ENCODE measurements at places on chromosomes 1 and 21.

DNA sequence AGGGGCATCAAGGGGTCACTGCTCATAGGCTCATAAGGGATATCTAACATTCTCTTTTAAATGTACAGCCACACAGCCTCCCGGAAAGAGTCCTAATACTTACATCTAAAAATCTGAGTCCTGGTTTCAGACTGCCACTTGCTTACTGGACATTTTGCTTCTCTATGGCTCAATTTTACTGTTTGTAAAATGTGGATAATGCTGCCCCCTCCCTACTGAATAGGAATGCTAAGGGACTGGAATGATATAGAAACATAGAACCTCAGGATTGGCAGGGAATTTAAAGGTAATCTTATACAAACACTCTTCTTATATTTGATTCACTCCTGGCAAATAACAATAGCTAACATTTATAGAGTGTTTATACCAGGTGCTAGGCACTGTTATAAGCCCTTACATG is 910 bp upstream of the TNR start:
- no peak for DNase-seq

DNA sequence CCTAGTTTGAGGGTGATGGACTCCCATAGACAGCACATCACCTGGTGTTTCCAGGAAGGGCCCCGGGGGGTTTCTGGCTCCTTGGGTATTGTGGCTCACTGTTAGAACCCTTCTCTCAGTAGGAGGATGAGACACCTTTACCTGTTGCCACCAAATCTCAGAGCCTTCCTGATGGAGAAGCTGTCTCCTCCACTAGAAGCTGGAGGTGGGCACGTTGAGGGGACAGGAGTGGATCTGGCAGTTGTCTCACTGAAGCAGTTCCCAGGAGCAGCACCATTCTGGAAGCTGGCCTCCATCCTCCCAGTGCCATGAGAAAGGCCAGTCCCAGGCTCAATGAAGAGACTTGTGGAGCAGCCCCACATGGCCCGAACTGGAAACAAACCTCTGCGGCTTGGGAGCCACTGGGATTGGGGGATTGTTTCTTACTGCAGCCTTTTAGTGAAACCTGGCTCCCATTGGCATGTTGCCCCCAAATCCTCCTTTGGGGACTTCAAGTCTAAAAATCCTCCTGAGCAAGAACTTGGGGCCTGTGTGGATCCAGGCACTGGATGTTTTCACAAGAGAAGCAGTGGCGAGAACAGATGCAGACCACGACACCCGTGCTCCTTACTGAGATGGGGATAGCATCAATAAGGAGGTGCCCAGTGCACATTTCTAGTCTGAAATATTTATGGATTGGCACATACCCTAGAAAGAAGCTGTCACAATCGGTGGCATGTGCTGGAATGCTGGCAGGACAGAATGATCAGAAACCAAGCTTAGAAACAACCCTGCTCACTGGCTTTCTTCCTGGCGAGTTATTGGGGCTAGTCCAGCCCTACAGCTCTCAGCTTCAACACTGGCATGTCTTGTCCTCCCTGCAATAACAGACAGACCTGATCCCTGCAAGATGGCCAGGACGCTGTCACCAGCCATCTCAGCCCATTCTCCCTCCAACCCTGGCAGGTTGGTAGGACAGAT is 223.7 kb upstream of the AJAP1 start:
- DNase-seq, result no peak

DNA sequence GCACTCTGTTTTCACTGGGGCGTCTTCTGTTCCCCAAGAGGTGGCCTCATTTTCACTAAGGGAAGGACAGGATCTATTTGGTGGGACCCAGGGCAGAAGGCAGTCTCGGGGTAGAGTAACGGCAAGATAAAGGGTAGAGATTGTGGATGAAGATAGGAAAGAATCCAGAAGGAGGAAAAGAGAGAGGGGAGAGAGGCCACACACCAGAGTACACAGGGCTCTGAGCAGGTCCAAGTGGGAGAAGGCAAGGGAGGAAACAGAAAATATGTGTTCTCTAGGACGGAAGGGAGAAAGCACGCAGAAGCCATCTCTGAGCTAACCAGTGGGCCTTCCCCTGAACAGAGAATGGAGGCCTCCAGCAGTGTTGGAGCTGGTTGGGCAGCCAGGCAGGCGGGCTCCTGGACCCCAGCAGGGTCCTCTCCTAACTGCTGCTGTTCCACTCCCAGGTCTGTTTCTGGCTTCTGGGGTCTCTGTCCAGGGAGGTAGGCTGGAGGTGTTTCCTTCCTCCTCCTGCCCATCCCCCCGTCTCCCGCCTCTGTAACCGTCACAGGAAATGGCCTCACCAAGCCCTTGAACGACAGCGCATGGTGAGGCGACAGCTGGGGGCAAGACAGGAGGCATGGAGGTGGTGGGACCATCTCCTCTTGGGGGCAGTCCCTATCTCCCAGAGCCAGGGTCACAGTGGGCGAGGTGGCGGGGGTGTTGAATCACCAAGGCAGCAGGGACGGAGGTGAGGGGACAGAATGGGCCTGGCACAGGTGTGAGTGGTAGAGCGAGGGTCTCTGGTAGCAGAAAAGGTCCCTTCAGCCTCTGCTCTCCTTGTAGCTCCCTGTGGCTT is 649 bp downstream of the PTPN7 start:
- no peak for DNase-seq

DNA sequence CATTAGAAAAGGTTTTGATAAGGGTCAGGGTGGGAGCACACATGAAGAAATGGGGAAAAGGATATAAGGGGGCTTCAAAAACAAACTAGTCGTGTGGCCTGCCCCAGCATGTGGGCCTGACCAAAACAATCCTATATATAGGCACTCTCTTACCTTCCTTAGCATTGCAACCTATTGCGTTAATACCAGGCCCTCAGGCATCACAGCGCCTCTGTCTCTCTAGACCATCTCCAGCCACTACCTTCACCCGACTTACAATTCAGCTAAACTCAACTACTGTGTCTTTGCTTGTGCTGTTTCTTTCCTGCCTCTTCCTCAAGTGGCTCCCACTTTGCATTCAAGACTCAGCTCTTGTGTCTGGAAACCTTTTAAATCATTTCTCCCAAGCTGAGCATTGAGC is 47.0 kb upstream of the GJA5 start:
- no peak for DNase-seq
